ENCODE measurements at places on chromosomes 5 and 9. TPM values are rescaled to one million over a fixed set of nuclear protein-coding genes. Genes with fewer than 3 reads are reported as not detected.

Gene UHRF2
- total RNA-seq, result 38.8 TPM

DNA sequence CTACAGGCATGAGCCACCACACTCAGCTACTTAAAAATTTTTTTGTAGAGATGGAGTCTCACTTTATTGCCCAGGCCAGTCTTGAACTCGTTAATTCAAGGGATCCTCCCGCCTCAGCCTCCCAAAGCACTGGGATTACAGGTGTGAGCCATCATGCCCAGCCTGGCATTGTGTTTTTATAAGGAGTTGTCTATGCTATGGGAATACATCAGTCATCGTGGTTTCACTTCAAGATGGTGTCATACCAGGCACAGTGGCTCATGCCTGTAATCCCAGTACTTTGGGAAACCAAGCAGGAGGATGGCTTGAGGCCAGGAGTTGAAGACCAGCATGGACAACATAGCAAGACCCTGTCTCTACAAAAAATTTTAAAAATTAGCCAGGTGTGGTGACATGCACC lies 49.7 kb downstream of the CYSTM1 start:
- H3K36me3 ChIP-seq, result peaks cover 14% of the 10 kb centered on the region
- no peak overlapping the region for H3K4me3 ChIP-seq
- peaks cover 43% of the 10 kb centered on the region for H3K4me1 ChIP-seq
- H3K27ac ChIP-seq, result no peak overlapping the region
- DNase-seq, result no peak
- H3K27me3 ChIP-seq, result no peaks in the 10 kb centered on the region

- H3K36me3 ChIP-seq, result no peaks in the 10 kb centered on the region
- no peak overlapping the region for H3K27ac ChIP-seq
- no peaks in the 10 kb centered on the region for H3K27me3 ChIP-seq
- peaks cover 9% of the 10 kb centered on the region for H3K4me1 ChIP-seq
Observed at GRCh38 chr9:104868687-104869404, 59.1 kb downstream of the ABCA1 start.

DNA sequence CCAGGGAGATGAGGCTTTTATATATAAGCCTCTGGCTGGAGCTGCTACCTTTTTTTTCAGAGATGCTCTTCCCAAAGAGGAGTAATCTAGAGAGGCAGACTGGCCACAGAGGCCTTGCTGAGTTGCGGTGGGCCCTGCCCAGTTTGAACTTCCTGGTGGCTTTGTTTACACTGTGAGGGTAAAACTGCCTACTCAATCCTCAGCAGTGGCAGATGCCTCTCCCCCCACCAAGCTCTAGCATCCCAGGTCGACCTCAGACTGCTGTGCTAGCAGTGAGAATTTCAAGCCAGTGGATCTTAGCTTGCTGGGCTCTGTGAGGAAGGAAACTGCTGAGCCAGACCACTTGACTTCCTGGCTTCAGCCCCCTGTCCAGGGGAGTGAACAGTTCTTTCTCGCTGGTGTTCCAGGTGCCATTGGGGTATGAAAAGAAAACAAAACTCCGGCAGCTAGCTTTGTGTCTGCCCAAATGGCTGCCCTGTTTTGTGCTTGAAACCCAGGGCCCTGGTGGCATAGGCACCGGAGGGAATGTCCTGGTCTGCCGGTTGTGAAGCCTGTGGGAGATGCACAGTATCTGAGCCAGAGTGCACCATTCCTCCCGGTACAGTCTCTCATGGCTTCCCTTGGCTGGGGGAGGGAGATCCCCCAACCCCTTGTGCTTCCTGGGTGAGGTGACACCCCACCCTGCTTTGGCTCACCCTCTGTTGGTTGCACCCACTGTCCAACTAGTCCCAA lies 219.5 kb upstream of the IZUMO3 start:
- no peak for DNase-seq
- no peaks in the 10 kb centered on the region for H3K36me3 ChIP-seq
- no peaks in the 10 kb centered on the region for H3K4me1 ChIP-seq
- no peaks in the 10 kb centered on the region for H3K27me3 ChIP-seq
- H3K4me3 ChIP-seq, result no peak overlapping the region
- no peak overlapping the region for H3K27ac ChIP-seq

GRCh38 chr5:115657881-115658233 lies 32.0 kb upstream of the TMED7 start:
- H3K36me3 ChIP-seq, result no peaks in the 10 kb centered on the region
- no peaks in the 10 kb centered on the region for H3K4me1 ChIP-seq
- no peak overlapping the region for H3K27ac ChIP-seq
- H3K27me3 ChIP-seq, result no peaks in the 10 kb centered on the region

DNA sequence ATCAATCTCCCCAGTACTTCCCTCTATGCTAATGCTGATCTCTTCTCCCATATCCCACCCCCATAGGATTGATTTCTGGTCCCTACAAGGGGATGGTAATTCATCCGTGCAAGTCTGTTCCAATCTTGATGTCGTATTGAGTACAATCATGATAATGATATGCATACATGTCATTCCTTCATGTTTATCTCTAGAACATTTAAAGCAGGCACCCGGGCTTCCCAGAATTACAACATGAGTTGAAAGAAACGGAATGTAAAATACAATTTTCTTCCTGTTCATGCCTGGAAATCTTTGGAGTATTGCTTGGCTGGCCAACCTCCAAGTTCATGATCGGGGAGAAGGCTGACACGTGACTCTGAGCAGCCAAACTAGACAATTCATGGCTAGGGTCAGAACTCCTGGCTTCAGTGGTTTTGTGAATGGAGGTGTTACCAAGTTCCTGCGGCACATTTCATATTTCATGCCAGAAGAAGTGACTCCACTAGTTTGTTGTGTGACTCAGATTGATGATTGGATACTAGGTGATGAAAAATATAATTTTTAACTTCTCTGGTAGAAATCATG lies 66.6 kb downstream of the C9orf152 start:
- peaks cover 31% of the 10 kb centered on the region for H3K4me1 ChIP-seq
- peaks cover 10% of the 10 kb centered on the region for H3K36me3 ChIP-seq
- no peaks in the 10 kb centered on the region for H3K27me3 ChIP-seq
- no peak overlapping the region for H3K4me3 ChIP-seq
- H3K27ac ChIP-seq, result peak overlapping the region; percentile 66

GRCh38 chr5:110088676-110089436 lies 399.1 kb downstream of the MAN2A1 start:
- DNase-seq, result no peak
- H3K36me3 ChIP-seq, result no peaks in the 10 kb centered on the region
- no peaks in the 10 kb centered on the region for H3K27me3 ChIP-seq
- H3K4me1 ChIP-seq, result no peaks in the 10 kb centered on the region

DNA sequence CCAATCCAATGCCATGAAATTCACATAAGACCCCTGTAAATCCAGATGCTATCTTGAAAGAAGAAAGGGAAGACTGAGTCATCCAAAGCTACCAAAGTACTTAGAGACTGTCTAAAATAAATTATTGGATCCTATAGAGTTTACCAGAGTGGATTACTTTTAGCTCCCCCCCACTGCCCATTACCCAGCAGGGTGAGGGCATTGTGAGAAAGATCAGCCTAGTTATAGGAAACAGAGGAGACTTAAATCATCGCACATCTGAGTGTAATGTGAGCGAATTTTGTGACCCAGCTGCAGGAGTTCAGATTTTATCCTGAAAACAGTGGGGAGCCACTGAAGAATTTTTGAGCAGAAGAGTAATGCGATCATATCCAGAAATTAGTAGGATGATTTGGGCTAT lies 1.6 kb upstream of the ENHO start:
- H3K27me3 ChIP-seq, result peaks cover 72% of the 10 kb centered on the region
- no peak overlapping the region for H3K4me3 ChIP-seq
- H3K36me3 ChIP-seq, result no peaks in the 10 kb centered on the region

All from Calu3 (cell line).